ENCODE measurements at places on chromosomes 1 and 21. TPM values are rescaled to one million over a fixed set of nuclear protein-coding genes. Genes with fewer than 3 reads are reported as not detected.

DNA sequence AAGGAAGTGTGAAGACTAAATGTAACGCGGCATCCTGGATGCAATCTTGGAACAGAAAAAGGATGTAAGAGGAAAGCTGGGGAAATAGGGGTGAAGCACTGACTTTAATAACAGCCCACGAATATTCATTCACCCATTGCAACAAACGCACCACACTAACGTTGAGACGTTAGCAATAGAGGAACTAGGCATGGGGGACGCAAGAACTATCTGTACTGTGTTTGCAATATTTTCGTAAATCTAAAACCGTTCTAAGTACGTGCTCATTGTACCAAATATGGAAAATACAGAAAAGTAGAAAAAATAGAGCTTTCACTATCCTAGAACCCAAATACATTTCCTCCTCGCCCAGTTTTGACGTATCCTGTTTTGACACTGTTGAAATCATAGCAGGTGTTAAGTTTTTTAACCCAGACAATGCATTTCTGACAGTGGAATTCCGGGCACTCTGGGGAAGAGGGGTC lies 3.9 kb downstream of the LAPTM5 start:
- peaks cover 39% of the 10 kb centered on the region for H3K4me1 ChIP-seq
- no peak overlapping the region for H3K4me3 ChIP-seq
- no peaks in the 10 kb centered on the region for H3K27me3 ChIP-seq
- H3K27ac ChIP-seq: no peak overlapping the region
- no peaks in the 10 kb centered on the region for H3K36me3 ChIP-seq
- DNase-seq: no peak

HRNR gene
- total RNA-seq: not detected

DNA sequence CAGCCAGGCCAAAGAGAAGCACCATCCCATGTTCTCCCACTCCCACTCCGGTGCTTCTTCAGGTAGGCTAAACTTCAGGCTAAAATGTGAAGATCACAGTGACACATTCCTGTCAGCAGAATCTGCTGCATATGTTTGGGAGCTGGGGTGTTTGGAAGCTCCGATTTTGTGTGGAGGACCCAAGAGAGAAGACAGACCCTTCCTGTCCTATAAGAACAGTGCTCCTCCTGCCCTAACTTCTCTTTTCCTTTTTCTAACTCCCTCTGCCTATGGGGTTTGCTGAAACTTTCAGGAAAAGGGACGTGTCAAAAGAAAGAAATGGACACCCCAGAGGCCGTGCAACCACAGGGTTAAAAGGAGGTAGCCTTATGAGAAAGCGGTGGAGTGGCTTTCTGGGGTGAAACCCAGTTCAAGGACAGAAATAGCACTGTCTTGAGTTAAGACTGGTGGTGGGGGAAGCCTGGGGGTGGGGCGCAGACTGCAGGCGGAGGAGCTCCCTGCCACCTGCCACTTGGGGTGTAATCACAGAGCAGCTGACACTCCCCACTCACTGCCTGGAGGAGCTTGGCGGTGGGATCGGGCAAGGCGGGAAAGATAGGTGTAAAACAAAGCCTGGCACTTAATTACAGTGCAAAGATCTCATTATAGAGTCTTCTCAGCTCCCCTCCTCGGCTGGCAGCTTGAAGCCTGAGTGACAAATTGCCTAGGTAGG lies 645 bp upstream of the TLR5 start:
- H3K36me3 ChIP-seq: no peaks in the 10 kb centered on the region
- peaks cover 21% of the 10 kb centered on the region for H3K4me1 ChIP-seq
- no peak overlapping the region for H3K27ac ChIP-seq

TFF3 gene
- total RNA-seq: not detected

- DNase-seq: no peak
- H3K27me3 ChIP-seq: peaks cover 12% of the 10 kb centered on the region
- H3K4me3 ChIP-seq: no peak overlapping the region
- no peaks in the 10 kb centered on the region for H3K4me1 ChIP-seq
- no peaks in the 10 kb centered on the region for H3K36me3 ChIP-seq
Observed at GRCh38 chr1:55725378-55725777, 510.2 kb upstream of the USP24 start.

TMEM51 gene
- total RNA-seq: 6.7 TPM

GRCh38 chr1:39490596-39491145 lies 765 bp upstream of the BMP8A start:
- no peaks in the 10 kb centered on the region for H3K4me1 ChIP-seq
- no peak for DNase-seq
- peak overlapping the region; percentile 75 for H3K4me3 ChIP-seq
- peaks cover 49% of the 10 kb centered on the region for H3K27me3 ChIP-seq

DNA sequence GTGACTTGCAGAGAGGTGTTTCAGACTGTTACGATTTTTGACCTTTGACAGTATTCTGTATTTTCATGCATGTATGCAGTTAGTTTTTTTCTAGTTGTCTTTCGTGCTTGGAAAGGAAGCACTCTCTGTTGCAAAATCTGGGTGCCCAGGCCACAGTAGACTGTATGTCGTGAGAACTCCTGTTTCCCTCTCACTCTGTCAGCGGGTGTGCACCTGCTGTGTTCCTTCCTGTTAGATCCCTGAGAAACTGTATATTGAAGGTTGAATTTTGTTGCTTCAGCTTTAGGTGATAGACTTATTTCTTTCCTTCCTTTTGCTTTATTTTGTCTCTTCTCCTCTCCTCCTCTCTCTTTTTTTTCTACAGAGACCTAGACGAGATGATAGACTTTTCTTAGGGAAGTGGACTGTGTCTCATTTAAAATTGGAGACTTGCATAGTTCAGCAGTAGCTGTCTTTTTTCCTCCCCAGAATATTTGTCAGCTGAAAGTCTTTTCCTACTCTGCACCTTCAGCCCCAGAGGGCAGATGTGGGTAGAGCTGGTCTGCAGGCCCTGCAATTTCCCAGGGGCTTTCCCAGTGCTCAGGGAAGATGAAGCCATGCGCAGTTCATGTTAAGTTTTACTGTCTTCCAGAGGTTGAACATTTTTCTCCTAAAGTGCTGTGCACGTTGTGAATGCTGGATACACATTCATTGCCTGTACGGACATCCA lies 1.4 kb downstream of the TRAPPC10 start:
- H3K4me1 ChIP-seq: peaks cover 37% of the 10 kb centered on the region
- no peaks in the 10 kb centered on the region for H3K36me3 ChIP-seq
- peak overlapping the region; percentile 92 for H3K4me3 ChIP-seq
- H3K27ac ChIP-seq: peak overlapping the region; percentile 89
- DNase-seq: no peak

DNA sequence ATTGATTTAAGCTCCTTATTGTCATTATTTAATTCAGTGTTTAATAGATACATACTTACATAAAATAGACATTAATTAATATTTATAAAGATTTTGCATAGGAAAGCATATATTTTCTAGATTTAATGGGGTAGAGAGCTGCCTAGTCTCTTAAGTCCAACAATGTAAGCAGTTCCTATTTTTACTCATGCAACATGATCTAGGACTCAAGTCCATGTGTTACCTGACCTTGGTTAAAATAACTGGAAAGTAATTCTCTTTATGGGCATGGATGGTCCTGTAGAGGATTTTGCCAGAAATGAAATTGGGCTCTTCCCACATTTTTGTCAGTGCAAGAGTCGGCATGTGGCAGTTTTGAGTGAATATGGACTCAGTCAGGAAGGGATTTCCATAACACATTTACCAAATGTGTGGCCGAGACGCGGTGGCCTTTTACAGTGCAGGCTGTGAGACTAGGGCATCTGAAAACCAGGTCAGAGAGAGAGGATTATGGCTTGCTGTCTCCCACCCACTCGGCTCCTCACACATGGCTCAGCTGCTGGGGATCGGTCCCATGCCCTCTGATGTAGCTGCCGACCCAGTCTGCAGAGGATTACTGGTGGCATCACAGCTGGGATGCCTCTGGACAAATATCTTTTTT lies 6.2 kb upstream of the KIF1B start:
- no peaks in the 10 kb centered on the region for H3K36me3 ChIP-seq
- no peak for DNase-seq
- peaks cover 6% of the 10 kb centered on the region for H3K4me1 ChIP-seq

DNA sequence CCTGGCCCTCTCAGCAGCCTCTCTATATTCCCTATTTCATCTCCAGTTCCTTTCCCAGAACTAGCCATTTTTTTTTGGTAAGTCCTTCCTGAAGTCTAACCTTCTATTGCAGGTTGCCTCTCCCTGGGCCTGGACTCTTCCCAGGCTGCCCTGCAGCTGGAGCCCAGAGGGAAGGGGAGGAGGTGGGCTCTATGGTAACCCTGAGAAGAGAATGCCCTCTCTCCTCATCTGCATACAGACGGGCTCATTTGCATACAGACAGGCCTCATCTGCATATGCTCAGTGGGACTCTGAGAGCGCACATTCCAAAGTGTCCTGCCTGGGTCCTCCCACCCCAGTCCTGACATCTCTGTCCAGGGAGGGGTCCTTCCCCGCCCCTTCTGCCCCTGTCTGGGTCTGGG lies 32.7 kb downstream of the RHBG start:
- DNase-seq: no peak
- H3K4me1 ChIP-seq: no peaks in the 10 kb centered on the region
- no peak overlapping the region for H3K4me3 ChIP-seq
- no peak overlapping the region for H3K27ac ChIP-seq

- no peaks in the 10 kb centered on the region for H3K27me3 ChIP-seq
- H3K4me1 ChIP-seq: peaks cover 66% of the 10 kb centered on the region
- peak overlapping the region; percentile 98 for H3K4me3 ChIP-seq
- H3K36me3 ChIP-seq: no peaks in the 10 kb centered on the region
- H3K27ac ChIP-seq: peak overlapping the region; percentile 43
Observed at GRCh38 chr1:155981266-155982088, 3.1 kb upstream of the ARHGEF2 start.

GRCh38 chr1:48039088-48040054 lies 42.2 kb upstream of the TRABD2B start:
- peaks cover 4% of the 10 kb centered on the region for H3K27me3 ChIP-seq
- no peak overlapping the region for H3K4me3 ChIP-seq
- peak overlapping the region; percentile 19 for H3K27ac ChIP-seq
- H3K4me1 ChIP-seq: peaks cover 15% of the 10 kb centered on the region
- no peak for DNase-seq

CD52 gene
- total RNA-seq: not detected

- no peak for DNase-seq
- H3K27ac ChIP-seq: no peak overlapping the region
- peaks cover under 1% of the 10 kb centered on the region for H3K36me3 ChIP-seq
- H3K4me3 ChIP-seq: no peak overlapping the region
- H3K27me3 ChIP-seq: no peaks in the 10 kb centered on the region
Observed at GRCh38 chr21:41222247-41223068, 54.5 kb downstream of the BACE2 start.

CD164L2 gene
- total RNA-seq: not detected

- H3K36me3 ChIP-seq: no peaks in the 10 kb centered on the region
- no peak overlapping the region for H3K27ac ChIP-seq
- no peaks in the 10 kb centered on the region for H3K27me3 ChIP-seq
- no peak for DNase-seq
Observed at GRCh38 chr1:89064632-89065031, 376 bp downstream of the GBP1 start.

NPL gene
- 12.7 TPM for total RNA-seq

DNA sequence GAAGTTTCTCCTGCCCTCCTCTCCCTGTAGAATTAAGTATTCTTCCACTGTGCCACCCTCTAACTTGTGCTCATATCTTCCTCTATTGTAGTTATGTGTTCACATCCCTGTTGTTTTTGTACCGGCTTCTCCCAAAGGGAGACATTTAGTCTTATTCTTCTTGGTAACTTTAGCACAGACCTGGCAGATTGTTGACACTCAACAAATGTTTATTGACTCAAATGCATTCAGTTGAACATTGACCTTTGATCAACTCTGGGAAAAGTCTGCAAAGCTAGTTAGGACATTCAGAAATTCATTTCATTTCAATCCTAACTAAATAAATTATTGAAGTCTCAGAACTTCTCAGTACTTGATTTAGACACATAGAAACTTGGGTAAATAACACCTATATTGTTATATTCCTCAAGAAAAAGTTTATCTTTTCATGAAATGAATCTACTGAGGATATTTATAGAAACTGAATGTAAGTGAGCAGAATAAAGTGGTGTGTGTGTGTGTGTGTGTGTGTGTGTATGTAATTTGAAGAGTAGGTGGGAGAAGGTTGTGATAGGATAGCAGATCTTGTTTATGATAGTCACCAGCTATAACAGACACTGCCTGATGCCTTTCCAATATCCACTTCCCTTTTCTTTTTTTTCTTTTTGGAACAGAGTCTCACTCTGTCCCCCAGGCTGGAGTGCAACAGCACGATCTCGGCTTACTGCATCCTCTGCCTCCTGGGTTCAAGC lies 872.4 kb upstream of the CXADR start:
- no peaks in the 10 kb centered on the region for H3K4me1 ChIP-seq
- no peak overlapping the region for H3K4me3 ChIP-seq
- H3K27me3 ChIP-seq: no peaks in the 10 kb centered on the region
- no peaks in the 10 kb centered on the region for H3K36me3 ChIP-seq
- no peak for DNase-seq
- no peak overlapping the region for H3K27ac ChIP-seq

TBX15 gene
- total RNA-seq: 3.2 TPM

DNA sequence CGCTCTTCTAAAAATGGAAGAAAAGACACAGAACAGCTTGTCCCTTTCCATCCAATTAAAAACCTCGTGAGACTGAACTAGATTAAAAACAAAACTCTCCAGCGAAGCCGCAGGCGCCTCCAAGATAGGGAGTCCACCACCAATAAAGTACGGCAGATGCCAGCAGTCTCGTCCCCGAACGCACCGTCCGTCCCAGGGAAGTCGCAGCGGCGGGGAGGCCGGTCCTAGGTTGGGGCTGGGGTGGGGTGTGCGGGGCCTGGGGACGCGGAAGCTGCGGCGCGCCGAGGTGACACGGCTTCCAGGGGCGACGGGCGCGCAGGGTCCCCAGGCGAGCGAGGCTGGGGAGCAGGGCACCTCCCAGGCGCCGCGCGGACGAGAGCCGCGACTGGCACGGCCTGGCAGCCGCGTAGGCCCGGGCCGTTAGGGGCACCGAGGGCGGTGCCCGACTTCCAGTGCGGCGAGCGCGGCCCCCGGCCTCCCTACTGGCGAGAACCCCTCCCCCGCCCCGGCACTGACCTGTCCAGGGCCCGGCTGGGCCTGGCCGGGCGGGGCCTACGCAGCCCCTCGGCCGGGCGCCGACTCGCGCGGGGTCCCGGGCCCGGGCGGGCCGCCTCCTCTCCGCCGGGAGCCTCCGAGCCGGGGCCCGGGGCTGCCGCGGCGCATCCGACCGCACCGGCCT lies 28.3 kb upstream of the A3GALT2 start:
- peak overlapping the region; percentile 97 for H3K27ac ChIP-seq
- H3K27me3 ChIP-seq: no peaks in the 10 kb centered on the region
- peaks cover 7% of the 10 kb centered on the region for H3K36me3 ChIP-seq
- peaks cover 66% of the 10 kb centered on the region for H3K4me1 ChIP-seq

AQP10 gene
- not detected for total RNA-seq

GRCh38 chr1:13737398-13737797 lies 37.4 kb downstream of the PRDM2 start:
- H3K36me3 ChIP-seq: no peaks in the 10 kb centered on the region
- H3K4me1 ChIP-seq: peaks cover 5% of the 10 kb centered on the region
- no peak overlapping the region for H3K4me3 ChIP-seq
- H3K27ac ChIP-seq: no peak overlapping the region
- DNase-seq: no peak

Data from neural crest cell (in vitro differentiated cells).